ENCODE measurements at places on chromosomes 6 and 20.
A peak's percentile ranks its signal among the peaks of the same experiment; 100 is the strongest.

DNA sequence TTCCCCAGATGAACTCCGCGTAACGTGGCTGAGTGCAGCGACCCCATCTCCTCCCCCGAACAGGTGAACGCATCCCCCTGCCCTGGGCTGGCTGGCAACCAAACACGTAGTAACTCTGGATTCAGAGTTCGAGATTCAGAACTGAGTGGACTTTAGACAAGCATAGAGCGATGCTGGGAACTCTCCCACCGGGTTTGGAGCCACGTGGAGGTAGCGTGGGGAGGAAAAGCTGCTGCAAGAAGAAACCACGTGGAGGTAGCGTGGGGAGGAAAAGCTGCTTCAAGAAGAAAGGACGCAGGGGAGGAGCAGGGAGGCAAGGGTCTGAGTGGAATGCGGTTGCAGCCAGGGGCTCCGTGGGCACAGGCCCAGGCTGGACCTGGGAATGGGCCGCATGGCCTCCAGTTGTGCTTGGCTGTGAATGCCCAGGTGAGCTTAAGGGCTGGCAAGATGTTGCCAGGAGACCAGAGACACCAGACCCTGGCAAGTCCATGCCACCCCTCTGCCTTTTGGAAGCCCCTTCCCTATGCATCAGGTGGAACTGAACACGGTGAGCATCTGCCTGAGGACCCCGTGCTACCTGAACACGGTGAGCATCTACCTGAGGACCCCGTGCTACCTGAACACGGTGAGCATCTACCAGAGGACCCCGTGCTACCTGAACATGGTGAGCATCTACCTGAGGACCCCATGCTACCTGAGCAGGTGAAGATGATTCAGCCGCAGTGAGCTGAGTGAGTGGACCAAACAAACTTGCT lies 118.0 kb upstream of the FRMD1 start:
- no peak for DNase-seq

DNA sequence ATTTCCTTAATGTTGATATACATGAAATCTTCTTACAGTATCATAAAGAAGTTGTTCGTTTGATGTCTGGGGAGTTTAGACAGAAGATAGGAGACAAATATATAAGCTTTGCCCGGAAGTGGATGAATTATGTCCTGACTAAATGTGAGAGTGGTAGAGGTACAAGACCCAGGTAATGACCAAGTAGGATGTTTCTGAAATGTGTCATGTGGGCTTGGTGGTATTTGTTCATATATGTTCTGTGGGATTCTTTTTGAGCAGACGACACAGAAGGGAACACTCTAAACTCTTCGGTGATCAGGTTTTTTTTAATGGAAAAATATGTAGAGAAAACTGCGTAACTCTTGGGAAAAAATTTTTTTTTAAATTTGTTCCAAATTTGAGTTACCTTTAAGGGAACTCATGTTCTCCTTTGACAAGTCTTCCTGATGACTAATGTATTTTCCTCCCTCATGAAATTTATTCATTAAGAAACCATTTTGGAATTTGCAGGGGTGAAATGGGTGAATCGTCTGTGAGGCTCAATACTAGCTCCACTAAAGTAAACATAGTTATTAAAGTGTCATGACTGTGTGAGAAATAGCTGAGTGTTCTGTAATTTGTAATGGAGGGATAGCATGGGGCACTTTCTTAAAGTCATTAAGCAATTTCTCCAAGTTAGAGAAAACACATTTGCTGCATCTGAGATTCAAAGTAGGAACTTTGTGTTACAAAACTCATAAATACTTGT lies 100.6 kb downstream of the MAP3K4 start:
- peak; percentile 76 for DNase-seq

DNA sequence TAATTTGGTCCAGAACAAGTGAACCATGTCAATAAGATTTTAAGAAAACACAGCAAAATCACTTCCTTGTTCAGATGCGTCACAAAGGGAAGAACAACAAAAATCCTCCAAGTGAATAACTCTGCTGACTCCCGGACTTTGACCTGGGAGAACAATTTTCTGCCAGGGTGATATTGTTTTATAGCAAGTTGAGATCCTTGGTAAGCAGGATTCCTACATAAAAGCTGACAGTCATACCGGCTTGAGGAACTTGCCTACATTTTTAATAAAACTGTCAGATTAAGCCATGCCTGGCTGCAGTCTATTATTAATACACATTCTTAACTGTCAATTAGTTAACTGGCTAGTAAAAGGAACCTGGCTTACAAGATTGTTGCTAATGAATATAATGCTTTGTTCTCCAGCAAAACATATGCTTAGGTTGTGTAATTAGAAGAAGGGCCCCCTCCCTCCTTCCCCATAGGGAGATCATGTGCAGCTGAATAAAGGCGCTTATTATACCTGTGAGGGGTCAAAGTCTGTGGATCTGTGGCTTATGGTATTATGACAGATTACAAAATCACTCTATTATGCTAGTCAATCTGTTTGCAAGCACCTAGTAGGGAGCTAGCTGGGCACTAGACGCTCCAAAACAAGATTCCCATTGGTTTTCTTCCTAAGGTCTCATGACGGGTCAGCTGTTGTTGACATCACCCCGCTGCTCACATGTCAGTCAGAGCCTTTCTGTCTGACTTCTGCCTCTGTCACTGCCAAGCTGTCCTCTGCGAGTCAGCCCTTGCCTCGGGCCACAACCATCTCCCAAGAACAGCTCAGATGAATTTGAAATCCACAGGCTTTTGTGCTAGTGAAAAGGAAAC lies 44.6 kb upstream of the SEC63 start:
- DNase-seq, result no peak

DNA sequence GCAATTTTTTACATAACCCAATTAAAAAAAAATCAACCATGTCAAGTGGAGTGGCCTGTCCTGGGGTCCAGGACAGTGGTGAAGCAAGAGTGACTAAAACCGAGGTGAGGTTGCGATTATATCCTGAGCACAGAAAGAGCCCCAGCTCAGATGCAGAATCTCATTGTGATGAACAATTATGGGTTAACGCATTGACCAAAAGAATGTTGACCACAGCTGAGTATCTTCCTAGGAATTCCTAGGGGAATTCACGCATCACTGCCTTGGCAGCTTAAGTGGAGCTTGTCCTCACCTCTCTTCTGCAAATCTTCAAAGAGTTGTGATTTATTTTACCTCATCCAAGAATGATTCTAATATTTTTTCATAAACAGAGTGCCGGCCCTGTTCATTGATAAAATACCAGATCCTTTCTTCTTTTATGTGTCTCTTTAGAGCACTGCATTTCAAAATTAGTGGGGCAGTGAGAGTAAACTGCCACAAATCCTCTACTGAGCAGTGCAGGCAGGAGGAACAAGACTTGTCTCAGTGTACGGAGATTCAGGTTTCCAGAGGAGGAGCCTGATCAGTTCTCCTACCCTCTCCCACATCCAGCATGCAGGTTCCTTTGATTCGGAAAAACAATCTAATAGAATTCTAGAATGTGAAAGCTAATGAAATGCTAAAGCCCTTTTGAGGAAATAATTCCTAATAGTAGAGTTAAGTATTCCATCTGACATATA lies 60.1 kb upstream of the ZNF184 start:
- DNase-seq, result peak; percentile 59

- DNase-seq, result no peak
These were observed 735 bp upstream of the MOG start for GRCh38 chr6:29656157-29656556.

- DNase-seq, result no peak
These were observed 214.5 kb downstream of the TBX18 start for GRCh38 chr6:84549917-84550316.

GRCh38 chr20:25867776-25868649 lies 171.4 kb upstream of the ZNF337 start:
- peak; percentile 64 for DNase-seq

DNA sequence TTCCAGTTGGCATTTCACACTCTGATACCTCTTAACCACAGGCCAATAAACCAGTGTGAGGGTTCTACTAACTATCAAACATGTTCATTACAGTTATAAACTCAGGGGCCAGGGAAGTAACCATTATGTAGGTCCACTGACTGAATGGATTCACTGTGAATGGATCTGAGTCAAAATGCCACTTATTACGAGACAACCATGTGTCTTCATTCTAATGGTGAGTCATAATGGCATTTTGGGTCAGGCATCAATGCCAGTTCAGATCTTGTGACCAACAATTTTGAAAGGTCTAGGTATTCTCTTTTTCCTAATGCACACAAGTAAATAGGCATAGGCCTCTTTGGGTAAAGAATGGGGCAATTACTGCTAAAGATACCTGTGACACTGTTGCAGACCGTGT lies 112.2 kb upstream of the HEY2 start:
- DNase-seq, result no peak

DNA sequence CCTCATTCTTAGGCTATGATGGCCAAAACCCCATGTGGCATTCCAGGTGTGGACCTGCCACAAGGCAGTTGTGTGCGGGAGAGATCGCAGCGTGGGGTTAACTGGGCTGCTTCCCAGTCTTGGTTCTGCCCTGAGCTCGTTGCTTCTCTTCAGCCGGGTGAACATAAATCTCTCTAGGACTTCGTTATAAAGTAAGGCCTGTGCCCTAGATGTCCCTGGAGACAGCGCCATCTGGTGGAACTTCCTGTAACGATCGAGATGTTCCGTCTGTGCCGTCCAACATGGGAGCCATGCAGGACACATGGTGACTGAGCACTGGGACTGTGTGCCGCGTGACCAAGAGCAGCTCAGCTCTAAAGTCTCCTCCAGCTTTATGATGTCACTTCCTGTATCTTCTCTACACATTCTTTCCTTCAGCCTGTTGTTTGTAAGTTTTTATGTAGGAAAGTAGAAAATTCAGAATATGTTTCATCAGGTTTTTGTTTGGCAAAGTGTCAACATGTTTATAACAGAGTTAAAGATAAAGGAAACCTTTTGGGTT lies 26.8 kb upstream of the RPP40 start:
- peak; percentile 79 for DNase-seq

- DNase-seq, result peak; percentile 48
These were observed 53.3 kb downstream of the TNFRSF21 start for GRCh38 chr6:47256361-47256760.

DNA sequence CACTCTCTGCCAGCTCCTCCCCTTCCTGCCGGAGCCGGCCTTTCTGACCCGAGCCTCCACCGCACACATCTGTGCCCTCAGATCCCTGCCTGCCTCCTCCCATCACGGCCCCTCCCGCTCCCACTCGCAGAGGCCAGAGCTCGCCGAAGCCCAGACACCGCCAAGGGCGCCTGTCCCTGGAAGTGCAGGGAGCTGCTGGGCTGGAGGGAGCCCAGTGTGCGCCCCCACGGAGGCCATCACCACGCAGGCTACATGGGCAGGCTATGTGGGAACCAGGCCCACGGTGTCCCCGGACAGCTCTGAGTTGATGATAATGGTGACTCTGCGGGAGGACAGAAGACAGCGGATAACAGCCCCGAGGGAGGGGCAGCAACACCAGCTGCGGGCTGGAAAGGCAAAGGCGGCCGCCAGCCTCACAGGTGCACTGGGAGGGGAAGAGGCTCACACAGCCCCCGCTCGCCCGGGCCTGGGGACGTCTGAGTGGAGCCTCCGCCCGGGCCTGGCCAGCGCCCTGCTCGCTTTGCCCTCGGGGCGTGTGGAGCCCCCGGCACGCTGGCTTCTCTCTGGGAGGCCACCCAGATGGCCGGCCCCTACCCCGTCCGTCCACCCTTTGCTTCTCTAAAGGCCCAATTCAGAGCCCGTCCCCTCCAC lies 154.9 kb downstream of the DLL1 start:
- no peak for DNase-seq

DNA sequence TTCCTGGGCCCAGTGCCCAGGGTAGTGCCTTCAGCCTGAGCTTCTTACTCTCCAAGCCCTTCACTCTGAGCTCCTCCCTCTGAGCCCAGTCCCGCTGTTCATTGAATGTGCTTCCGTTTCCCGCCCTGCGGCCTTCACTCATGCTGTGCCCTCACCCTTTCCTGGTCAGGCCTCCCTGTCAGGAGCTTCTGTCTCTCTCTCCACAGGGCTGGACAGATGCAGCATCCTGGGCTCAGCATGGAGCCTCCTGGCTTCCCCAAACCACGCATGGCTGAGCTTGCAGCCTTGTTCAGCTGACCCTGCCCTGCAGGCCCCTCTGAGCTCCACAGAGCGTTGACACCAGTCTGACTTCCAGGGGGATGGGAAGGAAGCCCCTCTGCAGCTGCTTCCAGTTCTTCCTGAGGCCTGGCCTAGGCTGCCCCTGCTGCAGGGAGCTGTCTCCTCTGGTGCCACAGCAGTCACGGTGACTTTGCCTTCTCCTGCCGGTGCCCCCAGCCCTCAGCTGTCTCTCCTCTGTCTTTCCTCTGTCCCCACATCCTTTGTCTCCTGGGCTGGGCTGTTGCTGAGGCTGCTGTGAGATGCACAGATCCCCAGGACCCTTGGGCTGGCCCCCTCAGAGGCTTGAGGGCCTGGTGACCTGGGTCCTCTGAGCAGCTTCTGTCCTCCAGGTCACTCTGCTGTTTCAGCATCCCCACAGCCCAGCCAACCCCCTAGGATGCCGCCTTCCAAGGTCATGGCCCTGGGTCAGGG lies 7.9 kb upstream of the MYT1 start:
- no peak for DNase-seq

DNA sequence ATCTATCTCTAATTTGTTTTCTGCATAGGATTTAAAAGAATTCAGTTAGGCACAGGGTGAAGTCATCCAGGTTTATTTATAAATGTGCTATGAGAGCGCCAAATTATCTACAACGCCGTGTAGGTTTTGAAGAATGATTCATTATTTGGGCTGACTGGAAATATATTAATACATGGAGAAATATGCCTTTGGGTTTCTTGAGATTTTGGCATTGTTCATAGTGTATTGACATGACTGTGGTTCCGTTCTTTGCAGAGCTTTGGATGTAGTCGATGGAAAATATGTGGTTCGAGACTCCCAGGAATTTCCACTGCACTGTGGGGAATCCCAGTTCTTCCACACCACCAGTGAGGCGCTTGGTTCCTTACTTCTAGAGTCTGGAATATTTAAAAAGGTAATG lies 90.9 kb downstream of the CRYBG1 start:
- peak; percentile 36 for DNase-seq

- DNase-seq, result no peak
These were observed 867 bp upstream of the AKAP7 start for GRCh38 chr6:131134220-131134979.

GRCh38 chr6:137933696-137934095 lies 66.6 kb downstream of the TNFAIP3 start:
- DNase-seq, result peak; percentile 93

DNA sequence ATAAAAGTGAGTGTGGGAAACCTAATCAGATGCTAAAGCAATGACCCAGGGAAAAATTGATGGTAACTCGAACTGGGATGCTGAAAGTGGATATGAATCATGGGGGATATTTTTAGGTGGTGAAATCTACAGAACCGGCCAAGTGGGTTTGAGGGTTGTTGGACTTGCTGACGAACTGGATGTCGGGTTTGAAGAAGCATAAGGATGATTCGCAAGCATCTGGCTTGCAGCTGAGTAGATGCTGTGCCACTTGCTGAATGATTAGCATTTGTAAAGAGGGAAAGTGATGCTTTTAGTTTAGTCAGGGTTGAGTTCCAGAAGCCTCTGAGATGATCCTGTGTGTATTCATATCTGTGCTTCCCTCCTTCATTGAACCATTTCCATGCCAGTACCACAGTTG lies 54.9 kb downstream of the UBR2 start:
- peak; percentile 95 for DNase-seq

GRCh38 chr6:164168595-164168994 lies 754.1 kb downstream of the QKI start:
- no peak for DNase-seq

All from AG10803 (cell line).